Activated CD4-positive, alpha-beta memory T cell treated with anti-CD3 and anti-CD28 coated beads for 36 hours (primary cell): ENCODE measurements at places on chromosomes 16 and 17. TPM values are rescaled to one million over a fixed set of nuclear protein-coding genes. Genes with fewer than 3 reads are reported as not detected.

- H3K36me3 ChIP-seq: no peaks in the 10 kb centered on the region
- no peaks in the 10 kb centered on the region for H3K4me1 ChIP-seq
- DNase-seq: no peak
- no peak overlapping the region for H3K27ac ChIP-seq
Observed at GRCh38 chr17:20823905-20824304, 218.9 kb downstream of the USP22 start.

DNA sequence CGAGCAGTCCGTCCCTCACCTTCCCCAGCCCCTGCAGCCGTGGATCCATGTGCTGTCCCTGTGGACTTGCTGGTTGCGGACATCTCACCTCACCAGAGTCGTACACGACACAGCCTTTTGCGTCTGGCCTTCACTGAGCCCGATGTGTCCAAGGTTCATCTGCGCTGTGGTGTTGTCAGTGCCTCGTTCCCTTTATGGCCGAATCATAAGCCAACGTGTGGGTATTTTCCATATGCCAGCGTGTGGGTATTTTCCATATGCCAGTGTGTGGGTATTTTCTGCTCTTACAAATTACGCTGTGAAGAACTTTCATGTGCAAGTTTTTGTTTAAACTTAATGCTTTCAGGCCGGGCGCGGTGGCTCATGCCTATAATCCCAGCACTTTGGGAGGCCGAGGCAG lies 31.6 kb downstream of the TBCD start:
- DNase-seq: no peak
- no peaks in the 10 kb centered on the region for H3K27me3 ChIP-seq
- no peak overlapping the region for H3K4me3 ChIP-seq
- H3K4me1 ChIP-seq: peaks cover 10% of the 10 kb centered on the region

DNA sequence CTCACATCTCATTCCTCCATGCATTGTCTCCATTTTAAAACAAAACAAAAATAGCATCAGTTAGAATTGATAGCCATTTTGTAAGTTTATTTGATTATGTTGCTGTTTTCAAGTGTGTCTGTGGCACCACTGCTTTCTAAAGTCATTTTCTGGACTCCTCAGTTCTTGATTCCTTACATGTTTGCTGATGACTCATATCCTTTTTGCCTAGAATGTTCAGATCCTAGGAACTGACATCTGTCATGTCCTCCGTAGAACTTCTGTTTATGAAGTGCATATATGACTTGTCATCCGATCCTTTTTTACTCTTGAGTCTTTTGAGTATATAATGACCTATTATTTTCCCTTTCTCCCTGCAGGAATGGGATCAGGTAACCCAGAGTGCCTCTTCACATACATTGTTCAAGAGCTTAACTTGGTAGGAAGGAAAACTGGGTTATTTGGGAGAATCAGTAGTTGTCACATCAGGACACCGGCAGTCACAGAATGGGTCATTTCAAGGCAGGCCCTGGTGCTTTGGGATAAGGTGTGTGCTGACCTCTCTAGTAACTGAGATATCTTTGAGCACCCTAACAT lies 69.2 kb downstream of the MAP2K4 start:
- H3K27ac ChIP-seq: no peak overlapping the region
- peaks cover 9% of the 10 kb centered on the region for H3K4me1 ChIP-seq
- peaks cover 22% of the 10 kb centered on the region for H3K36me3 ChIP-seq
- DNase-seq: no peak
- no peaks in the 10 kb centered on the region for H3K27me3 ChIP-seq

DNA sequence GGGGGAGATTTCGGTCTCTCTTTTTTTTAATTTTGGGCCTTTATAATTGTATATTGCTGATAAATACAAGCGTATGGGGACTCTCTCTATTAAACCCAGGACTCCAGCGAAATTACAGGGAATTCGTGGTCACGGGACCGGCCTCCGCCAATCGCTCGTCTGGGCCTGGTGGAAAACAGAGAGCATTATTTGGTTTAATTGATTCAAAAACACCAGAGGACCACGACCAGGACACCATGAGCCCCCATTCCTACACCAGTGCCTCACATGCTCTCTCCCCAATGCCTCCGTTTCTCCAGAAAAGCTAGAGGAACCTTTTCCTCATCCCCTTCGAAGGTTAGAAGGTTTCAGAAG lies at the start of gene HOXB2:
Gene HOXB2 (minus strand): TSS at position 88 of the 354 bp plus-strand sequence. CDS start 198 bp downstream, outside the sequence.
- no peak for DNase-seq
- H3K27ac ChIP-seq: peak within 1 kb of the TSS; percentile 96
- H3K36me3 ChIP-seq: peaks cover 11% of the 10 kb centered on the region
- H3K4me1 ChIP-seq: peaks cover 37% of the 10 kb centered on the region
- peaks cover 18% of the 10 kb centered on the region for H3K27me3 ChIP-seq

DNA sequence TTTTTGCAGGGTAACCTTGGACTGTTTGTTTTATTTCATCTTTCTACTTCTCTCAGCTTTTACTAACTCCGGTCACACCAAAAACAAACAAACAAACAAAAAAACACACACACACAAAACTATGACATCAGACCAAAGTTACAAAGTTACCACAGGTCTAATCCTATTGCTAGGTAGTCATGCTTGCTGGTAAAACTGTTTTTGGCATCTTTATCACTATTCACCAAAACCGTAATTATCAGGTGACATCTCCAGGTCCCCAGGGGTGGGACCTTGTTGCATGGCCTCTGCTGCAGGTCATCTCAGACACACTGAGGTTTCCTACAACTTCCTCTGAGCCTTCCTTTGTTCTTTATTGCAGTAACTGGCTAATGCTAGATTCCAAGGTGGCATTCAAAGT lies 162.3 kb downstream of the ABCA8 start:
- no peak for DNase-seq
- H3K4me3 ChIP-seq: no peak overlapping the region
- no peaks in the 10 kb centered on the region for H3K36me3 ChIP-seq
- no peaks in the 10 kb centered on the region for H3K4me1 ChIP-seq
- H3K27me3 ChIP-seq: peaks cover 18% of the 10 kb centered on the region
- no peak overlapping the region for H3K27ac ChIP-seq

GRCh38 chr17:59511726-59512125 lies 53.7 kb upstream of the DHX40 start:
- H3K36me3 ChIP-seq: no peaks in the 10 kb centered on the region
- H3K27ac ChIP-seq: no peak overlapping the region
- no peaks in the 10 kb centered on the region for H3K4me1 ChIP-seq
- H3K4me3 ChIP-seq: no peak overlapping the region
- DNase-seq: no peak
- peaks cover 1% of the 10 kb centered on the region for H3K27me3 ChIP-seq

GRCh38 chr17:79978548-79978855 lies 57.2 kb downstream of the TBC1D16 start:
- H3K36me3 ChIP-seq: no peaks in the 10 kb centered on the region
- no peaks in the 10 kb centered on the region for H3K27me3 ChIP-seq
- no peak overlapping the region for H3K4me3 ChIP-seq
- H3K4me1 ChIP-seq: no peaks in the 10 kb centered on the region
- no peak for DNase-seq

- H3K36me3 ChIP-seq: no peaks in the 10 kb centered on the region
- peak; percentile 53 for DNase-seq
- H3K27me3 ChIP-seq: peaks cover 11% of the 10 kb centered on the region
- H3K27ac ChIP-seq: no peak overlapping the region
- H3K4me3 ChIP-seq: peak overlapping the region; percentile 57
- peaks cover 22% of the 10 kb centered on the region for H3K4me1 ChIP-seq
Observed at GRCh38 chr17:48023400-48024148, 14.0 kb downstream of the COPZ2 start.

DNA sequence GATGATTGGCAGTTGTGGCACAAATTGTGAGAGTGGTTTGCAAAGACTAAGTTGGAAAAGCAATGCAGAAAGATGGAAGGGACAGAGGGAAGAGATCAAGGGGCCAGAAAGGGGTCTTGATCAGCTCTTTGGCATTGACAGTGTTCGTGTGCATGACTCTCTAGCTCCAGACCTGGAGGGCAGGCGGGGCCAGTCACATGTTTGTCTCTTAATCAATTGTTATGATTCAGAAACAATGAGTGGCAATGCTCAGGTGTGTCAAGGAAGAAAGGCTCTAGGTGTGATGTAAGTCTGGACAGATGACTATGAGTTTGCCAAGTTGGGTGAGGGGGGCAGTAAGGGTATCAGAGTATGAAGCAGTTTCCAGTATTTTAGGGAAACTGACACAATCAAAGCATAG lies 32.1 kb downstream of the WSB1 start:
- no peak overlapping the region for H3K27ac ChIP-seq
- H3K4me3 ChIP-seq: no peak overlapping the region
- no peaks in the 10 kb centered on the region for H3K36me3 ChIP-seq
- DNase-seq: no peak

DNA sequence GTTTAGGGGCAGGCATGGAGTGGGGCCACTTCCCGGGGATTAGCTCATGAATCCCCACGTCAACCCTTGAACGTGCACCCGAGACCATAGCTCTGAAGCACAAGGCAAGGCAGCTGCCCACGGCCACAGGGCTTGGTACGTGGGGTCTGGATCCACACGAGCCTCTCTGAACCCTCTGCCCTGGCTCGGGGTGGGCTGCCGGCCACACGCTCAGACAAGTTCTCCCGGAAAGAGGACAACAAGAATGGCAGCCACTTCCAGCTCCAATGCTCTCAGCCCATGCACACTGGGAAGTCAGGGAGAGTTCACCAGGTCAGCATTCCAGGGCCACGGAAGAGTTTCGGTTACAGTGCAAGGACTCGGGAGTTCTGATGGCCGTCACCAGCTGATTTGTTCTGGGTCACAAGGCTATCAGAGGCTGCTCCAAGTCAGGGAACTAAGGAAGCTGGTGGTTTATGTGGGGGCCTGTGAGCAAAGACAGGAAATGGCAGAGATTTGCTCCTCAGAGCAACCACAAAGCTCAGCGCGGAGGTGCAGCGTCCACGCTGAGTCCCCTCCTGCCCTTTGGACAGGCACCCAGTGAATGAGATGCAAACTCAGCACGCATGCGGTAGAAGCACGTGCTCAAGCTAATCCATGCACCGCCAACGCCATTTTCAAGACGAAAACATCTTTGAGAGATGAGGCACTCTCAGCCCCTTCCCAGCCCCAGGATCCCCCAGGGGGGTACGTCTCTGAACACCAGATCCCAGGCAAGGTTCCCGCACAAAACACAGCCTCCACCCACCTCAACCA lies 356.4 kb downstream of the FOXL1 start:
- no peak overlapping the region for H3K4me3 ChIP-seq
- H3K4me1 ChIP-seq: no peaks in the 10 kb centered on the region
- H3K36me3 ChIP-seq: no peaks in the 10 kb centered on the region
- peaks cover 25% of the 10 kb centered on the region for H3K27me3 ChIP-seq
- no peak overlapping the region for H3K27ac ChIP-seq

Gene PPM1E
- total RNA-seq: not detected

DNA sequence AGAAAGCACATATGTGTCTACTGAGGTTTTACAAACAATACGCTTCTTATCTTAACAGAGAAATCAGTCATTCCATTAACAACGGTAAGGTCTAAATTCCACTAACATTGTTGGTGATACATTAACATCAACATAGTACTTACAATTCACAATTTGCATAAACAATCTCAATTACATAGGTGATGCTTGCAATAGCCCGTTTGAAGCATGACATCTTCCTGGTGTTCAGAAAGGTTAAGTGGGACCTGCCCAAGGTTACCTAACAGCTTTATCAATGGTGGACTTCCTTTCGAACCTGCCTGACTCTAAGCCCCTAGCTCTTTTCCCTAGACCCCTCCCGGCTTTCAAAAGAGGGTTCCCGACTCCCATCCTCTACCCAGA lies 699 bp downstream of the FAM222B start:
- H3K27me3 ChIP-seq: no peaks in the 10 kb centered on the region
- no peaks in the 10 kb centered on the region for H3K36me3 ChIP-seq
- H3K4me1 ChIP-seq: peaks cover 24% of the 10 kb centered on the region
- no peak for DNase-seq
- peak overlapping the region; percentile 95 for H3K4me3 ChIP-seq

GRCh38 chr16:152141-153128 lies at the start of gene HBZ:
Gene HBZ (plus strand): TSS chr16:152644. CDS start chr16:152910, 266 bp downstream.
- H3K4me1 ChIP-seq: peaks cover 5% of the 10 kb centered on the region
- no peak within 1 kb of the TSS for H3K4me3 ChIP-seq
- no peak for DNase-seq
- no peaks in the 10 kb centered on the region for H3K36me3 ChIP-seq

Gene TPSB2
- total RNA-seq: not detected

DNA sequence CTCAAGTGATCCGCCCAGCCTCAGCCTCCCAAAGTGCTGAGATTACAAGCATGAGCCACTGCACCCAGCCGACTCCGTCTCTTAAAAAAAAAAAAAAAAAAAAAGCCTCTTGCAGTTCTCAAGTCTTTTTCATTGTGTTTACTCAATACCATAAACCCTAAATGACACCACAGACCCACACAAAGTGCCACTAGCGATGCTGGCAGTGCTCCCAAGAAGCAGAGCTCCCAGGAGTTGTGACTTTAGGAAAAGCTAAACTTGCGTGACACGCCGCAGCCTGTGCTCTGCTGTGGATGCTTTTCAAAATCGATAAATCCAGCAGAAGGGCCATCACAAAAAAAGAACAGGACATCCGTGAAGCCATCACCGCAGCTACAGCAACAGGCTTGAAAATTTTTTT lies 114.7 kb downstream of the ANKRD11 start:
- no peak for DNase-seq
- no peak overlapping the region for H3K4me3 ChIP-seq

Gene FBXL16
- 7.7 TPM for total RNA-seq
